ENCODE measurements at places on chromosomes 12 and 14.

- no peak for DNase-seq
Measured at GRCh38 chr12:7832059-7832696, 40.5 kb downstream of the SLC2A14 start.

- no peak for DNase-seq
Measured at GRCh38 chr14:91232052-91232451, 12.5 kb downstream of the GPR68 start.

GRCh38 chr12:122793685-122794106 lies 19.3 kb downstream of the CCDC62 start:
- DNase-seq, result no peak

- DNase-seq, result no peak
Measured at GRCh38 chr14:56094076-56094475, 24.1 kb upstream of the PELI2 start.
